Stimulated activated CD8-positive, alpha-beta memory T cell treated with anti-CD3 and anti-CD28 coated beads, Interleukin-2, amount 100 ng/mL, for 48 hours (primary cell): ENCODE measurements at places on chromosomes 7 and 10.

DNA sequence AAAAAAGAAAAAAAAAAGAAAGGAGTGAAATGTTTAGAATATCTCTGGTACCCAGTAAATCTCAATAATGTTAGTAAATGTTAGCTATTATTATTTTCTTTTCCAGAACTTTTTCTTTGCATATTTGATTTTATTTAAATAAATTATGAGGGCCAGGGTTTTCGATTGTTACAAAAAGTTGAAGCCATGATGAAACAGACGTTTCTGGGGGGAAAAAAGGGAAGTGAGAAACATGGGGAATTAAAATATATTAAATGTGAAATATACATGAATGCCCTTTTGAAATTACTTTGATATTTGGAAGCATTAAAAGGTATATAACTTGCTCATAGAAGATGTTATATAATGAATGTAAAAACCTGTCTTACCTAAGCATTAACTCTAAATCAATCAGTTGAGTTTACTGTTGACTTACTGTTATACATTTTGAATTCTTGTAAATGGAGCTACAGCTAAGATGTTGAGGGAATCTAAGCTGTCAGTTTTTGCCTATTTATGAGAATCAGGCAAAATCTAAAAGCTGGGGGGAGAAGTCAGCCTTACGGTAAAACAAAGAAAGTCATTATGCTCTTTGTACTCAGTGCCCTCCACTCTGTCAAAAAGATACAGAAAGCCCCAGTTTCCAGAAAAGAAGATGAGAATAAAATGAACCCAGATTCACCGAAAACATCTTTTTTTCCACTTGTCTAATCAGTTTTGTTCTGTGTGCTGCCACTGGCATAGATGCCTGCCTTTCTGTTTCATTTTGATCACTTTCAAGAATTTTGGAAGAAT is 30.0 kb upstream of the KDM7A start:
- no peak for DNase-seq

- DNase-seq: no peak
Observed at GRCh38 chr7:122829962-122830361, 56.3 kb downstream of the CADPS2 start.

DNA sequence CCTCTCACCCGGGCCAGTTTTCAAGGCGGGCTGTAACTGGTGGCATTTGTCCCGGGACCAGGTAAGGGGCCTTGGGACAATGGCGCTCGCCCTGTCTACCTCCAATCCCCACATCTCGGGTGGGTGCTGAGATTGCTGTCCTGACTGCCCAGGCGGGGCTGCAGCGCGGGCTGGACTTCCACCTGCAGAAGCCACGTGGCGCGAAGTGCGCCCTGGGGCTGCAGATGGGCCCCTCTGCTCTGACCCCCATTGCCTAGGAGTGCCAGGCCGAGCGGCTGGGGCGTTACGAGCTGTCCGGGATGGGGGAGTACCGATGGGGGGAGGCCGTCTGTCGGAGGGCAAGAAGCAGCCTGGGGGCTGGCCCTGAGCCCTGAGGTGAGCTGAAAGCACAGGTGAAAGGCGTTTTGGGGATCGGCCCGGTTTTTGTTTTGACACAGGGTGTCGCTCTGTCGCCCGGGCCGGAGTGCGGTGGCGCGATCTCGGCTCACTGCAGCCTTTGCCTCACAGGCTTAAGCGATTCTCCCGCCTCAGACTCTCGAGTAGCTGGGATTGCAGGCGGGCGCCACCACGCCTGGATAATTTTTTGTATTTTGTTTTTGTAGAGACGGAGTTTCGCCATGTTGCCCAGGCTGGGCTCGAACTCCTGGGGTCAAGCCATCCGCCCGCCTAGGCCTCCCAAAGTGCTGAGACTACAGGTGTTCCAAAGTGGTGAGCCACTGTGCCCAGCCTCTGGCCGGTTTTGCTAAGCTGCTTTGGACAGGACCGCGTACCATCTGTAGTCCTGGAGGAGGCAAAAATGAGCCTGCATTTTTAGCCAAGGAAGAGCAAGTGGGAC is at the start of gene SFXN2:
TSS of gene SFXN2 (plus strand) at position 16 of the 835 bp plus-strand sequence. CDS start 12,001 bp downstream, outside the sequence.
- peak; percentile 22 for DNase-seq

GRCh38 chr7:95549818-95550529 is 46.3 kb downstream of the PDK4 start:
- DNase-seq: no peak

- no peak for DNase-seq
Observed at GRCh38 chr10:103791291-103791690, 64.1 kb downstream of the SH3PXD2A start.
